ENCODE measurements at places on chromosomes 3 and 15.

GRCh38 chr3:150248116-150248887 is 159.8 kb upstream of the TSC22D2 start:
- no peak for DNase-seq

GRCh38 chr3:100503448-100503847 is 11.0 kb downstream of the TMEM45A start:
- no peak for DNase-seq

DNA sequence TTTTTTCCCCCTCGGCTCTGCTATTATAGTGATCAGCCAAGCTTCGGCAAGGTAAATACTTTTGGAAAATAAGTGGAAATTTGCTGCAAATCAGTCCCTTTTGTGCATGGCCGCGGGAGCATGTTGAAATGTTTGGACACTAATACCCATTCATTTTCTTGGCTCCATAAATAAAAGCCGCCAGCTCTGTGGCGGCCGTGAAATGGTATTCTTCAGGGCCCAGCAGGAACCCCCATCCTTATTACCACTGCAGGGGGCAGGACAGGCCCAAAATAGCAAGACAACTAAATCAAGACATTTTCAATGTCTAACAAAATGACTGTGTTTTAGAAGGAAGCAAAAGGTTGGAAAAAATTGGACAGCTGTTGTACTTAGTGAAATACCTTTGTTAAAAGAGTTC is 362.3 kb downstream of the NR2F2 start:
- no peak for DNase-seq

DNA sequence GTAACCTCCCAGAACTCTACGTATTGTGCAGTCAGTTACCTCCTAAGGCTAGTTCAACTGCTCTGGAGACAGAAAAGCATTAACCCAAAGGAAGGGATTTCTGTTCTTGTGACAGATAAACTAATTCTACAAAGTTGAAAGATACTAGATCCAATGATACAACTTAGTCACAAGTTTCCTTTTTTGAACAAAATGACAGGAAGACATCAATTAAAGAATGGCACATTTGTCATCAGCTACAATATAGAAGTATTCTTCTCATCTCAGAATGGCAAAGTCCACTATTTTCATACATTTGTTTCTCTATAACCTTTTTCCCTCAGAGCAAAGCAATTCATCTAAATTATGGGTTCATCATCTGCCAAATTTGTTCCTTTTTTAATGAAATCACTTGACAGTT is 43.7 kb downstream of the ISL2 start:
- no peak for DNase-seq

GRCh38 chr3:10370429-10370828 is 49.5 kb upstream of the SEC13 start:
- DNase-seq = no peak

- peak; percentile 27 for DNase-seq
Observed at GRCh38 chr3:188914552-188914951, 257.2 kb upstream of the TPRG1 start.

- no peak for DNase-seq
Observed at GRCh38 chr3:124492824-124493223, 237.4 kb upstream of the UMPS start.

GRCh38 chr3:154227531-154227930 is 96.8 kb downstream of the DHX36 start:
- DNase-seq = no peak

DNA sequence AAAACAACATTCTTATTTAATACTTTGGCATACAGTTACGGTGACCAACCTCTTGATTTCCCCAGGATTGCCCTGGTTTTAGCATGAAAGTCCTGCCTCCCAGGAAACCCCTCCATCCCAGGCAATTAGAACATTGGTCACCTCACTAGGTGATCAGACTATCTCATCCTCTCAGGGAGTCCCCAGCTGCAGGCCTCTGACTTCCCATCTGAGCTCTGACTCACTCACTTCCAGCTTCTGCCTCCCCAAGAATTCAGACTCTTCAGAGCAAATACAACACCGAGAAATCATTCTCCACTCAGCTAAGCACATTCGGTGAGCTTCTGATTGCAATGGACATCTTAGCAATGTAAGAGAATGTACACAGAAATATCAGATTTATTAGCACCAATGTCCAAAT is 92.4 kb upstream of the HES1 start:
- no peak for DNase-seq

- no peak for DNase-seq
Observed at GRCh38 chr3:52259035-52259434, 13.5 kb downstream of the PPM1M start.

GRCh38 chr3:98563661-98564281 is 29.6 kb downstream of the CPOX start:
- DNase-seq = peak; percentile 18
